ENCODE measurements at places on chromosomes 6 and 20.

DNA sequence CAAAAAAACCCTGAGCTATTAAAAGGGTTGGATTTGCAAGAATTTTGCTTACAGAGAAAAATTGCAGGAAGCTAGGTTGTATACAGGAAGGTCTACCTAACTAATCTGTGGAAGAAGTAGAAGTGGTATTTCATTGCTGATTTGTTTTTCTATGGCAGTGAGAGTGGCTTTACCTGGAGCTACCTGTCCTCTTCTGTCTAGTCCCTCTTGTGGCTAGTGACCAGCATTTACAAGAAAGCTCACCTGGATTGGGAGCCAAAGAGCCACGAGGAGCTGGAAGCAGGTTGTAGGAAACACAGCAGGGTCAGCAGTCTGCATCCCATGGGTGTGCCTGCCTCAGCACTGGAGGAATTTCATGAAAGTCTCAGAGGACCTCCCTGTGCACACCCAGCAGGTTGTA lies 120.3 kb upstream of the RALGAPA2 start:
- no peak for DNase-seq

DNA sequence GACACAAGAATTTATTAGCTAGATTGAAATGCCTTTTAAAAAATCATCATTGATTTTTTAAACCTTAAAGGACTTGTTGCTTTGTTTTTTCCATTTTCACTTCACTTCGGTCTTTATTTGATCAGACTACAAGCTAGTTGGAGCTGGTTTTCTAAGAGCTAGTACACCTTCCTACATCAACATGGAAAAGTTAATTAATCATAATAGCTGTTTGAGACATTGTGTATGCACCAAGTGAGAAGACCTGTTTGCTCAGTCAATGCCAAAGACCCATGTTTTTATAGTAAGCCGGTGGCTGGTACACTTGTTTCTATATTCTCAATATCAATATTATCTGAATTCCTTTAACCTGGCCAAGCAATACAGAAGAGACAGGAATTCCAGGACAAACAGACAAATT lies 310.2 kb upstream of the SGK1 start:
- DNase-seq: no peak

- DNase-seq: peak; percentile 28
Measured at GRCh38 chr6:1821513-1822183, 211.9 kb downstream of the FOXC1 start.

GRCh38 chr20:11060423-11061185 lies 386.8 kb upstream of the JAG1 start:
- no peak for DNase-seq

DNA sequence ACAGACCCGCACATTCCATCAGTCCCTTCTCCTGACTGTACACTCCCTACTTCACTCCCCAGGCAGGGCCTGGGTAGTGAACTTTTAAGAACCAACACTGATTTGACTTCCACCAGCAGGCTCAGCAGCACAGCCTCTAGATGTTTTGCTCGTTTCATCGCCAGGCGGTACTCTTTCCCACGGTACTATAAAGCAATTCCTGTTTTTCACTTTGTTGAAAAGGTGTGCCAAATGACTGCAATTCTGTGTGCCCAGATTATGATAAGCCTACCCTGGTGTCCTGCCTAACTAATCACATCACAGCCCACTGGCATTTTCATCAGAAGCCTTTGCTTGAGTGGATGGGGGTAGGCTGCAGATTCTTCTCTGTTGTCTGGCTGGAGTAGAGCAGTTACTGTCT lies 12.9 kb upstream of the WTAP start:
- DNase-seq: no peak

DNA sequence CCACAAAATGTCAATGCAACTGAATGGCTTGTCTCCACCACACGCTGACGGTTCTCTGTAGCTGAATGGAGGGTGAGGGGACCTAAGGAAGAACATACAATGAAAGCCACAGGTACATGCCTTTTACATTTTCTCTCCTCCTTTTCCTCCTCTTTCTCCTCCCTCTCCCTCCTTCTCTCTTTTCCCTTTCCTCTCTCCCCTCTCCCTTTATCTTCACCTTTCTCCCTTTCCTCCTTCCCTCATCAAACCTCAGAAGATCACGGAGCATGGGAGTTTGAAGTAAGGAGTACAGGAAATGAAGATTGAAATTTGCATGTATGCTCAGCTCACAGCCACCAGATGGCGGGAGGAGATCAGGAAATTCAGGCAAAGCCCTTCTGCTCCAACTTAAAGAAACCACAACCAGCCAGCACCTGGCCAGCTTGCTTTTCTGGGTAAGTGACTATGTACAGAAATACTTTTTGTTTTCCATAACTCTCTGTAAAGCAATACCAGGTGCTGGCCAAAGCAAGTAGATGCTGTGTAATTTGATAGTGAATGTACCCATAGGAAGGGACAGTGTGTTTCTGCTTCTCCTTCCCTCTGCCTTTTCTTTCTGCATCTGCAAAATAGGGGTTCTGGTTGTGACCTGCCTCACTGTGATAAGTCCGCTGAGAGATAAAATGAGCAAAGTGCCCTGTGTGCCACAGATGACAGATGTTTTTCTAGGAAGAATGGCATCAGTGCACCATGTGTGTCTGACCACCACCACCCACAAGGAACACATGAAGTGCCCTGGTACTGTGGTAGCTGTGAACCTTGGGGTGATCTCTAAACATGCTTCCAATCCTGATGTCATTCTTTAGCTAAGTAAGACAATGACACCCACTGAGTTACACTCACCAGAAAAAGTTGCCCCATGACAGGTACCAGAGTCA lies 18.6 kb upstream of the FOXO3 start:
- peak; percentile 72 for DNase-seq

DNA sequence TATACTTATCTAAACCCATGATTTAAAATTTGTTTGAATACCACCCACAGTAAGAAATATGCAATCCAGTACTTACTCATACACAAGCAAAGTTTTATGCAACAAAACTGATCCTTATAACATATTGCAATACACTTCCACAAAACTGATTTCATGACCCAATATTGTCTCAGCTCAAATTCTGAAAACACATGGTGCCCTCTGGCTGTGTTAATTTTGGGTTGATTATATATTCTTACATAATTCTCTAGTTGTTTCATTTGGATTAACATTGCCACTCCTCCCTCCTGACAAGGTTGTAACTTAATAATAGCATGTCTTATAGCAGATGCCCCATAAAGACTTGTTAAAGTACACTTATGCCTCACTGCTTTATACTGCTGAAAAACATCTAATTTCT lies 73.0 kb upstream of the TULP1 start:
- DNase-seq: peak; percentile 40

DNA sequence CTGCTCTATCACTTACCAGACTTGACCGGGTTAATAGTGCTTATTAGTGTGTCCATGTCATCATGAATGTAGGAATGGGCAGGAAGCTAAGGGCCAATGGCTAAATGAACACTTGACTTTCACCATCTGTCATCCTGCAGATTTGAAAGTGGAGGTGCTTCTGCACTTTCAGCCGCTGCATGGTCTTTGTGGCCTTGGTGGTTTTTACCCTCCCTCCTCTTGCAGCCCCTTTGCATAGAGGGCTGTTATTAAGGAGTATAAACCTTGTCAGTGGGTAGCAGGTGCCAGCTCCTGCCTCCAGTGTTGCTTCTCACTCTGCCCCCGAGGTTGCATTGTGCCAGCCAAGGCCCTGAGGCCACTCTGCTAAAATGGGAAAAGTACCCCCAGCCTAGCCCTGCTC lies 122.2 kb upstream of the TNFAIP3 start:
- DNase-seq: no peak
